Stimulated activated CD8-positive, alpha-beta memory T cell treated with anti-CD3 and anti-CD28 coated beads, Interleukin-15, amount 100 ng/mL, for 24 hours (primary cell): ENCODE measurements at places on chromosomes 7 and 10.

- no peak for DNase-seq
Measured at GRCh38 chr10:132487241-132488135, 50.1 kb upstream of the INPP5A start.

GRCh38 chr7:28643188-28643569 is 230.9 kb downstream of the CREB5 start:
- DNase-seq = no peak

- DNase-seq = no peak
Measured at GRCh38 chr10:30986053-30986555, 45.6 kb downstream of the ZNF438 start.

DNA sequence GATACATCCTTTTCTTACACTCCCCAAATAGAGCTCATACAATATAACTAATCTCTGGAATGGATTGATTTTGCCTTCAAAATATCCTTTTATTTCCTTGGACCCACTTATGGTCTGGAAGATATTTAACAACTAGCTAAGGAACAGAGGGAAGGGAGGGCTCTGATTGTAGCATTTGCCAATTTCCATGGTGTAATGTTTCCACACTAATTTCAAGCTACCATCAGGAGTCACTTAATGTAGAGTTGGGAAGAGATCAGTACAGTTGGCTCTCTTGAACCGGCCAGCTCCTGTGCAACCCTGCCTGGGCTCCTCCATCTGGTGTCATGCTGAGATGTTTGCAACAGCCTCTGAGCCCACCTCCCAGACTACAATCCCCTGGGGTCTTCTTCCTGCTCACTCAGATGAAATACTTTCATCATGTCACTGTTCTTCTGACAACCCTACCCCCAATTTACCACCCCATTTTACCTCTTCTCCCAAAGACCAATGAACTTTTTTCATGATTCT is 8.0 kb upstream of the IL6 start:
- DNase-seq = no peak

- DNase-seq = no peak
Measured at GRCh38 chr10:35219891-35220890, 93.5 kb downstream of the CREM start.

DNA sequence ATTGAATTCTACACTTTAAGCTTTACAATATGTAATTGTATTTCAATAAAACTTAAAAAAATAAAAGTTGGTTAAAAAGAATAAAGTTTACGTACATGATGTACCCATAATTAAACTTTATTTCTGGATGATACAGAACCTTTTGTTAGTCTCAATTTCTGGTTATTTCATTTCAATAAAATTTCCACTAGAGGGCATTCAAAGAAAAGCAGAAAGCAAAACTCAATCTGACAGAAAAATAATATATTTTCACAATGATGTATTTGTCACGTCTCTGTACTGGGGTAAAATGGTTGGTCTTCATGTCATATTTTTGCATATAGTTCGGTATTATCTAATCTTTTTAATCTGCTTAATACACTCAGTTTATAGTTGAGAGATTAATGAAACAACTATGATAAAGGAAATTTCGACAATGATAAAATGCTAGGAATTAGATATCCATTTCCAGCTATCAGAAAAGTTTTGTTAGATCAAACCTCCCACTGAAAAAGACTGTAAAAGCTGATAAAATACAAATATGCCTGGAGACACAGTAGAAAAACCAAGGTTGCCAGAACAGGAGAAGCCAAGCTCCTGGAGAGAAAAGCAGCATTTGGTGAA is 27.4 kb downstream of the ASZ1 start:
- DNase-seq = no peak

DNA sequence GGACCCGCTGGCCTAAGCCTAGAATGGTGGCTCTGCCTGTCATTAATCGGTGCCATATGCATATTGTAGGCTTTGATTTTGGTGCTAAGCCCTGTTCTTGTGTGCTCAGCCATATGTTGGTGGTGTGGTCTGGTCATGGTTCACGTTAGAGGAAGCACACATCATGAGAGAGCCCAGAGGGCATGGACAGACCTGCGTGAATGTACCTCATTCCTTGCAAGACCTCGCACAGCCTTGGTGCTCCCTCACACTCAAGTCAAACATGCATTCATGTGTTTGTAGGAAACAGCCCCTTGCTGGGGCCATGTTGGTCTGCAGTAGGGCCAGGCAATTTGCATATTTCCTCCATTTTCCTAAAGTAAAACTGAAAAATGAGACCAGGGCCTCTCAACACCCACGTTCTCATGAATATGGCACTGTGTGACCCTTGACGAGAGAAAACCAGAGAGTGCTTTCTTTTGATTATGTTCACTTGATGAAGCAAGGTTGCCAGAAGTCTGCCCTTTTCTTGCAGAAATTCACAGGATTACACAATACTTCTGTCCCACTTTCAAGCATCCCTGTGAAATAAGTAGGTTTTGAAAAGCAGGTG is 268.7 kb downstream of the CELF2 start:
- DNase-seq = no peak

DNA sequence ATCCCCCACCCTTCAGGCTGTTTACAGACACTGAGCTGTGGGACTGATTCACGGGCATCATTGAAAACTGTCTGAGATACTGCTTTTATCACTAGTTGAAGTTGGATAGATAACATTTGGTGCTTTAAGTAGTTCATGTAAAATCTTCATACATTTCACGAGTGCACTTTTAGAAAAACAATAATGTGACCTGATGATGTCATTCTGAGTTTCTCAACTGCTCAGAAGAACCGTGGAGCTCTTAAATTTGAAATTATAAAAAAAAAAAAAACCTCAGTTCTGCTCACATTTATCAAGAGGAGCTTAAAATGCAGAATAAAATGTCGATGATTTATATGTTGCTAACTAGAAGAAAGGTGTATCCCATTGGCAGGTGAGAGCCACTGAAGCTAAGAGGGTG is 81.5 kb downstream of the GALNT11 start:
- no peak for DNase-seq
